ENCODE measurements at places on chromosomes 2 and 18.
A peak's percentile ranks its signal among the peaks of the same experiment; 100 is the strongest.

DNA sequence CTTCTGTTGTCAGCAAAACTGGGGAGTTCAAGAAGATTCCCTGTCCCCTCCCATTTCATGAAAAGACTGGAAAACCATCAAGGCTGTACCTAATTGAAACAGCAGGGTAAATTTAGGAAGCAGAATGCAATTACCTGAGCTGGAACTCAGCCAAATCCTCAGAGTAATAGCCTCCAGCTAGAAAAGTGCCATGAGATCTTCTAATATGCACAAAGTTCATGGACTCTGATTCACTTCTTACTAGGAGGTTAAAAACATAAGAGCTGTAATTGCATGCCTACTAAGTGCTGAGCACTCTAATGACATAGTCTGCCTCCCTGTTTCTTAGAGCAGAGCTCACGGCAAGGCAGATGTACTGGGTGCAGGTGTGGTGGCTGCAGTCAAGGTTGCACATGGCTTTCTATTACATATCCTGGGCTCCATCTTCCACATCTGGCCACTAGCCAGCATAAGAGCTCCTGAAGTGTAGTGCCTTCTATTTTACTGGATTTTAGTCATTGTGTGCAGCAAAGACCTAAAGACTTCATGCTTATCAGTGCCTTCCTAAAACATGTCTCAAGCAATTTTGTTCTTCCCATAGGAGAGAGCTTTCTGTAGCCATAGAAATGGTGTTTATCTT, 341.7 kb downstream of the PTPRM start:
- DNase-seq: no peak

DNA sequence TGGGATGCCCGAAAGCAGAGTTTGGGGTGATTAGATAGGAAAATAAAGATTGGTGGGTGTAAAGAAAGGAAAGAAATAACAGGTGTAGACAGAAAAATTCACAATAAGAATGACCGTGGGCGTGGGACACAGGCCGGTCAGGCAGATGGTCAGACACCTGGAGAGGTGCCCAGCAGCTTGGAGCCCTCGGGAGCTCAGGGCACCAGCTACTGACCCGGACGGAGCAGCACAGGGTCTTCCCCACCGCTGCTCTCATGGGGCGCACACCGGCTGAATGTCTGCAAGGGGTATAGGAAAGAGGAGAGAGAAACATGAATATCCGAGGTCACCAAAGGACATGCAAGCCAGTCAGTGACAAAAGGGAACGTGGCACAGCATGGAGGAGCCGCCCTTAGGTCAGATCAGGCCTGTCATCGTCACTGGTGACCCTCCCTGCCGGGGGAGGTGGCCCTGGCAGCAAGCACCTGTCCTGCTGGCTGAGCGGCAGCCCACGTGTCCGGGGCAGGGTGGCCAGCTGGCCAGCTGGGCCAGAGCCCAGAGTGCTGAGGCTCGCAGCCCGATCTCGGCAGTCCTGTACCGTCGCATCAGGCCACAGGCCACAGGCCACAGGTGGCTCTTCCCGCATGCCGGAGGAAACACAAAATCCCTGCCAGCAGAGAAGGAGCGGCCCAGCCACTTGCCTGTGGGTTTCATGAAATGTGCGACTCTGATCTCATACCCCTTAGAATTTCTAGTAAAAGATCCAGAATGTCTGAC, 112.0 kb upstream of the NDUFV2 start:
- no peak for DNase-seq

DNA sequence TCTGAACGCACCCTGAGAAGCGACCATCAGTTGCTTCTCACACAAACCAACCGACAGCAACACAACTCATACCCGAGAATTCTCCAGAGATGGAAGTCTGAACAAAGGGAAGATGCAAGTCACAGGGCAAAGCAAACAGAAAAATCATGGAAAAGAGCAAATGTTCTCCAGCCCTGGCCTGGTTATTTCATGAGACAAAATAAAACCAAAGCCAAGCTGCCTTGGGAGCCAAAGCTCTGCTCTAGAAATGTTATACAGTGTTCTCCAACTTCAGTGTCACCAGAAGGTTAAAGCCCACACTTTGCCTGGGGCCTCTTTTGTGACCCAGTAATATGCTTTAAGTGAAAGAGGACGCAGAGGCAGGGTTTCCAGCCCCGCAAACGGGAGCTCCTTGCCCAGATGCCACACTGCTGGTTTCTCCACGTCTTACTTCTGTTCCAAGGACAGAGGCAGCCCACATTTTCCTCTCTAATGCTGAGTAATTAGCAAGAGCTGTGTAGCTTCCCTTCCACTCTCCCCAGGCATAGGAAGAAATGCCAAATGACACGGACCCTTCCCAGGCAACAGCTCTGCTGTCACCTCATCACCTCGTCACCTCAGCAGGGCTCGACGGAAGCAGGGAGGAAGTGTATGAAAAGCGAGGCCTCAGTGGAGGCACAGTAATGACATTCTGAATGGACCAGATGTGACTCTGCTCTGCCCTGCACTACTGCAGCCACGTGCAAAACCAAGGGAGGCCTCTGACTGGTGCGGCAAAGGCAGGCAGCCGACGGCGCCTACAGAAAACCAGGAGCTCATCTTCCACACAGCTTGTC, 64.7 kb downstream of the FBXO15 start:
- peak; percentile 53 for DNase-seq

GRCh38 chr2:108460345-108461037, 11.5 kb downstream of the GCC2 start:
- DNase-seq: no peak

GRCh38 chr2:68720665-68721064, 13.9 kb upstream of the ARHGAP25 start:
- no peak for DNase-seq

- no peak for DNase-seq
Observed at GRCh38 chr2:236627841-236628240, 58.2 kb downstream of the ACKR3 start.

DNA sequence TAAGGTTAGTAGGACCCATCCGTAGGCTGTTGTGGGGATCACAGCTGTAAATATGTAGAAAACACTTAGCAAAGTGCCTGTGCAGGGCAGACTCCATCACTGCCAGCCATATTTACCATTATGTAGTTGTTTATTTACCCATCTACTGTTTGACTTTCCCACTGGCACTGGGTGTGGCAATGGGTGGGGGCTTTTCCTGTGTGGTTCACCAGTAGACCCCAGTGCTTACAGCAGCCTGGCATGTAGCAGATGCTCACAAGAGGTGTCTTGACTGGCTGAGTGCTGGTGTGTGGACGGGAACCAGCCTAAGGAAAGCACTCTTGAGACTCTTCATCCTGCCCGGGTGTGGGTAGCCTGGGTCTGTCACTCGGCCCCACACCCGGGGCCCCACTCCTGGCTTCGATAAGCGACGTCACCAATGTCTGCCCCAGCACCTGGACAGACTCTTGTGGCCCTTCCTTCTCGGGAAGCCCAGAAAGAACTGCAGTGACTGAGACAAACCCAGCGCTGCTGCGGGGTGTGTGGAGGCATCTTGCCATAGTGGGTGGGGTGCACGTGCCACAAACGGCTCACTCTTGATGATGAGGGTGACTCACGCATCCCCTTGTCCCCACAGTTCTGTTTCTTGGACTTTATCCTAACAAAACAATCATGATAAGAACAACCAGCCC, 78.3 kb downstream of the HDAC4 start:
- peak; percentile 41 for DNase-seq

GRCh38 chr18:24000613-24001490, 13.7 kb upstream of the TTC39C start:
- DNase-seq: no peak

DNA sequence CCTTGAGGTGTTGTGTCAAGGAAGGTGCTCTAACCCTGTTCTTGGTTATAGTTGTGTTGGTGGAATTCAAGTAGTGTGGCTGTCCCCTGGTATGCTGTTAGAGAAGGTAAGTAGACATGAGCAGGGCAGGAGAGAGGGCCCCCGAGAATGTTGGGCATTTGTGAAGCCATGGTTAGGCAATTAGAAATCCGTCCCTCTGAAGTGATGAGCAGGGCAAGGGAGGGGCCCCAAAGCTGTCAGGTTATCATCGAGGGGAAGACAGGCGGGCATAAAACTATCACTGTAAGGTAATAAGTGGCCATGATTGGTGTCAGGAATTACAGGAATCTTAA, 5.2 kb downstream of the XRCC5 start:
- no peak for DNase-seq

DNA sequence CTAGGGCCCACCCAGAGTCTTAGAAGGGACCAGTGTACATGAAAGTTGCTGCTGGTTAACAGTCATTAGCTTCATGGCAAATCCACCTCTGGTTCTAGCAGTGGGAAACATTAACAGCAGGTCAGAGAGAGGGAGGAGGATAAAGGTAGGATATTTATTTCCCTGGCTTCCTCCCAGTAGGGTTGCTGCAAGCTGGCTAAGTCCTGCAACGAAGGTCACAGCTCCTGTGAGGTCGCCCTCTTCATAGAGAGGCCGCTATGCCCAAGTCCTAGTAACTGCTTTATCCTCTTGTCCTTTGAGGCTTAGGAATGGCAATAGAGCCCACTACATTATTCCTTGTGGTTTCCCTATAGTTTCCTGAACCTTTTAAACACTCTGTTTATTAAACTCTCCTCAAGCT, 84.0 kb upstream of the ACSL3 start:
- no peak for DNase-seq

DNA sequence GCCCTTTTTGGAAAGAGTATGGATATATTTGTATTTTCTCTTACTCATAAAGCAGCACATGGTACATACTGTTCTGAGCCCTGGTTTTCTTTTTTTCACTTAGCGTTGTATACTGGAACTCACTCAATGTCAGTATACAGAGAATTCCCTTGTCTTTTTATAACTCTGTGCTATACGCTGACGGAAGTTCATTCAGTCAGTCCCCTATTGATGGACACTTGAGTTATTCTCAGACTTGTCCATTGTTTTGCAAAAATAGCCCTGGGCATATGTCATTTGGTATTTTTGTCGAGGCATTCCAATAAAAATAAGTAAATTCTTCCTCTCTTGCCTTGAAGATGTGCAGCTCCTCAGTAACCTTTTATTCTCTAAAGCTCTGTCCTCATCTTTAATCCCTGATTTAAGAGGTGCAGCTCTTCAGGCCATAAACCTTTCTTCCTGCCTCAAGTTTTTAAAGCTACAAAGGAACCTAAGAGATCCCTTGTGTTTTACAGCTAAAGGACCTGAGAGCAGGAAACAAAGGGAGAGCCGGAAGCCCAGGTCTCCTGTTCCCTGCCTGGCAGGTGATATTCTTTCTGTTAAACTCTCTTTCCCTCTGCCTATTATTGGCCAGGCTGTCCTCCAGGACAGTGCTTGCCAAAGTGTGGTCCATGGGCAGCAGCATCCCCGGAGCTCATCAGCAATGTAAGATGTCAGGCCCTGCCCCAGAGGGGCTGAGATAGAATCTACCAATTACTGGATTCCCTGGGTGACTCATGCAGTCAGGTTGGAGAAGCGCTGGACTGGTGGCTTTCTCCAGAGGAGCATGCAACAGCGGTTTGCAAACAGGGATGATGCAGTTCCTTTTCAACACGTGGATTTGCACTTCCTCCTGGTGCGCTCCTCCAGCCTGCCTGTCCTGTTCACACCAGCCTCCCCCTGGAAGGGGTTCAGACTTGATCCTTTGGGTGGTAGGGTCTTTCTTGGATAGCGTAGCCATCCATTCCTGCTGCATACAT, 158.0 kb downstream of the NEDD4L start:
- DNase-seq: no peak

DNA sequence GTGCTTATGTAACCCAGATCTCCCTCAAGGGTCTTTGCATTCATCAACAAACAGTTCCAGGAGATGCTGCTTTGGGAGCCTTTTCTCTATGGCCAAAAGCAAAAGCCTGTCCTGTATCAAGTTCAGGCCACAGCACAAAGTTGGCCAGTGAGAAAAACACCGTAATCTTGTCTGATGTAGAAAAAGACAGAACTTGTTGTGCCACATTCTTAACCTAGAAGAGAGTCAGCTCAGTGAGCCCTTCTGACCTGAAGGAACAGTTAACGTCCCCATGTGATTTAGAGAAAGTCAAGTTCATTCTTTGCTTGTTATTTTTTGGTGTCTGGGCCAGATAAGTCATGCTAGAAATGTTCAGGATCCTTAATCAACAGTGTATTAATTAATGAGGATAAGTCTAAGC, 7.8 kb upstream of the CNDP1 start:
- DNase-seq: no peak

DNA sequence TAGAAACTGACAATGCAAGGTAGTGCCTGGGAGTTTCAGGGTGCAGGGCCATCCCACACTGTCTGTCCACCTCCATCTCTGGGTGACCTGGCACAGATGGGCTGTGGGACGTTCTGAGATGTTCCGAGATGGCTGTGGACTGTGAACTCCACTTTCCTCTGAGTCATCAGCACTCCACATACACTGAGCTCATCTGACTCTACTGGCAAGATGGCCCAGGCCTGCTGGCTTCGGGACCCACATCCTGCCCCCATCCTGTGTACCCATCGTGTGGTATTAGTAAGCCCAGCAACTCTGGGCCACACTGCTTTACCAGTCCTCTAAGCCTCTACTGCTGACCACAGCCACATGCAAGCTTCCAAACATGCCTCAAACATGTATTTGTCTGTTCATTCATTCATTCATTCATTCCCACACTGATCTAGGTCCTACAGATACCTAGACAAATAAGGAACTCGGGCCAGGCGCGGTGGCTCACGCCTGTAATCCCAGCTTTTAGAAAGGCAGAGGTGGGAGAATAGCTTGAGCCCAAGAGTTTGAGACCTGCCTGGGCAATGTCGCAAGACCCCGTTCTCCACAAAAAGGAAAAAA, 124.8 kb upstream of the CXCR4 start:
- peak; percentile 57 for DNase-seq

GRCh38 chr2:212520340-212520739, 18.3 kb downstream of the ERBB4 start:
- no peak for DNase-seq

DNA sequence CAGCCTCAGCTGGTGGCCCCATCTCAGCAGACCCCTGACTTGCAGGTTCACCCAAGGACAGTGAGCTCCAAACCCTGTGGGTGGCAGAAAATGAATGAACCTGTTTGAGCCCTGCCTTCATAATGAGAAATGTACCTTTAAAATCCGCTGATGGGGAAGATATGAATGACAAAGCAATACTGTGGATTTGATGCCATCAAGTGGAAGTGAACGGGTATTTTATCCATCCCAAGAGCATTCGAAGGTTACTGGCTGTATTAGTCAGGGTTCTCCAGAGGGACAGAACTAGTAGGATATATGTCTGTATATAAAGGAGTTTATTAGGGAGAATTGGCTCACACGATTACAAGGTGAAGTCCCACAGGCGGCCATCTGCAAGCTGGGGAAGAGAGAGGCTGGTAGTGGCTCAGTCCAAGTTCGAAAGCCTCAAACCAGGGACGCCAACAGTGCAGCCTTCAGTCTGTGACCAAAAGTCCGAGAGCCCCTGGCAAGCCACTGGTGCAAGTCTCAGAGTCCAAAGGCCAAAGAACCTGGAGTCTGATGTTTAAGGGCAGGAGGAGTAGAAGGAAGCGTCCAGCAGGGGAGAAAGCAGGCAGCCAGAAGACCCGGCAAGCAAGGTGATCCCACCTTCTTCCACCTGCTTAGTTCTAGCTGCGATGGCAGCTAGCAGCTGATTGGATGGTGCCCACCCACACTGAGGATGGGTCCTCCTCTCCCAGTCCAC, 32.1 kb downstream of the TOGARAM2 start:
- no peak for DNase-seq

- DNase-seq: no peak
Observed at GRCh38 chr2:7860693-7861092, 821.2 kb upstream of the ID2 start.

- DNase-seq: no peak
Observed at GRCh38 chr2:7281231-7282201, 364.3 kb downstream of the RNF144A start.
